NB4 (cell line): ENCODE measurements at places on chromosomes 7 and 10.

- peak; percentile 51 for DNase-seq
These were observed 101.6 kb downstream of the NPSR1 start for GRCh38 chr7:34759477-34760125.

GRCh38 chr7:140247559-140247958, 70.8 kb upstream of the KDM7A start:
- DNase-seq: no peak

- DNase-seq: no peak
These were observed 8.5 kb upstream of the PRSS1 start for GRCh38 chr7:142740786-142741185.

DNA sequence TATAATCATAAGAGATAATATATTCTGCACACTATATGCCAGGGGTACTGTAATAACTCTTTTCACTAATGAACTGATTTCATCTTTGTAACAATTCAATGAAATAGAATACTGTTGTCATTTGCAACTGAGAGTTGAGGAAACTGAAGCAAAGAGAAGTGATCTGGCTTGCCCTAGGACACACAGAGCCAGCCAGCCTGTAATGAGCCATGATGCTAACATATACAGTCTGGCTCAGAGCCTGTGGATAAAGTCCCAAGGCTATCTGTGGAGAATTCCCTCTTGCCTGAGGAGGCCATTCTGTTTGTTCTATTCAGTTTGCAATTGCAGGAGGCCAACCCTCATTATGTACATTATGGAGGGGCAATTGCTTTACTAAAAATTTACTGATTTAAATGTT, 241.3 kb downstream of the CXCL12 start:
- no peak for DNase-seq

DNA sequence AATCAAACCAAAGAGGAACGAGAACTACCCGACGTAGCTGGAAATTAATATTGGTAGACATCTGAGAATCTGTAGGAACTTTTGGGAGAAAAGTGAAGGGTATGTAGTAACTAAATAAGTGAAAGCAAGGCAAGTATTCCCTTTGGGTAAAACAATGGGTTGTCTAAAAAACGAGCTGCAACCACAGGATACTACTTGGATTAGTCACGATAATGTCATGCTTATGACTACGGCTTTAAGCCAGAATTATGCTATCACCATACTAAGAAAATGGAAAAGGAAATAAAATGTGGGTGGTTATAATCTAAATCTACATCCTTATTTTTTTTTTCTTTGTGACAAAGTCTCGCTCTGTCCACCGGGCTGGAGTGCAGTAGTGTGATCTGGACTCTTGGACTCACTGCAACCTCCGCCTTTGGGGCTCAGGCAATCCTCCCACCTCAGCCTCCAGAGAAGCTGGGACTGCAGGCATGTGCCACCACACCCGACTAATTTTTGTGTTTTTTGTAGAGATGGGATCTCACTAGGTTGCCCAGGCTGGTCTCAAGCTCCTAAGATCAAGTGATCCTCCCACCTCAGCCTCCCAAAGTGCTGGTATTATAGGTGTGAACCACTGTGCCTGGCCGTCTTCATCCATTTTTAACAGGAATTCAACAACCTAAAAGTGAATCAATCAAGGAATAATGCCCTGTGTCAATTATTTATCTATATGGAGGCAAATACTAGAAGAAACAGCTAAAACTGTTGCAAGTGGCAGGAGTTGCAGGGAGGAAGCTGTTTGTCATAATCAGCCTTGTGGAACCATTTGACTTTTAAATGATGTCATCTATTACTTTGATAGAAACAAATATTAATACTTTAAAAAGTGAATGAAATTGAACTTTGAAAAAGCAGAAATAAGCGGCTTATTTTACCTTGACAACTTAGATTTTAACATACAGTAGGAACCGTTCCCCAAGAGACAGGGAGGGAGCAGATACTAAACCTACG, 189.3 kb downstream of the PRPF18 start:
- DNase-seq: no peak

GRCh38 chr7:26199301-26200037, 1.1 kb downstream of the HNRNPA2B1 start:
- peak; percentile 80 for DNase-seq

DNA sequence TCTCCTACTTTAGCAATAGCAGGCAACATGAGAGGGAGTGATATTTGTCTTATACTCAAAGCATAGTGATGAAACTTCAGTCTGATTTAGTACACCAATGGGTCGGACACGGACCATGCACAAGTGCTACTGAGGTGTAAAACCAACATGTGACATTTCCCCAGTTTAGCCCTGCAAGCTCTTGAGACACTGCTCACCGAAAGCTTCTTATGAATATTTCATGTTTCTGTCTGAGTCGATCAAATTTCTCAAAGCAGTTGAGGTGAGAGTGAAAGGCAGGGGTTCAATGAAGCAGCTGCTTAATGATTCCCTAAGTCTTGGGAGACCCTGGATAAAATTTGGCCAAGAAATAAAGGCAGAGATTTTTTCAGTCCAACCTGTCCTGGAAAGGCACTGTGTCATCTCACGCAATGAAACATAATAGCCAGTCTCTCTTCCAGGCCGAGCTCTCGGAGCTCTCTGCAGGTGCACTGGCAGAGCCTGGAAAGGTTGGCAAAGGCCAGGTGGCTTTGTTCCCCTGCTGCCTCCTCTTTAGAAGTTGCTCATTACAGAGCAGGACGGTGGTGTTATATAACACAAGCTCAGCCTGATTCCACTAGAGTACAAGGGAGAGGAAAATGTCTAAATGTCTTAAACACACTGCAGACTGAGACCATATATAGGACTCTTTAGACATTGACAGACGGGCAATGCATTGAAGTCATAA, 33.9 kb upstream of the XPNPEP1 start:
- no peak for DNase-seq

- DNase-seq: no peak
These were observed 166.2 kb downstream of the RAPGEF5 start for GRCh38 chr7:22190736-22191135.

DNA sequence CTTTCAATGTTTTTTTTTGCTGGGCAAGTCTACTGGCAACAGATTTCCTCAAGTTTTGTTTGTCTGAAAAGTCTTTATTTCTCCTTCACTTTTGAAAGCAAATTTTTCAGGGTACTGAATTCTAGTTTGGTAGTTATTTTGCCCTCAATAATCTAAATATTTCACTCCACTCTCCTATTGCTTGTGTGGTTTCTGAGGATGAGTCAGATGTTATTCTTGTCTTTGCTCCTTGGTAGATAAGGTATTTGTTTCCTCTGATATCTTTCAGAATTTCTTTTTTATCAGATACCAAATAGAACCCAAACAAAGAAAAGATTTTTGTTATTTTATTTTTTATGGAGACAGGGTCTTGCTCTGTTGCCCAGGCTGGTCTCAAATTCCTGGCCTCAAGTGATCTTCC, 99.2 kb upstream of the MALRD1 start:
- DNase-seq: no peak

- no peak for DNase-seq
These were observed 31.9 kb upstream of the SAMD8 start for GRCh38 chr10:75079436-75080083.

DNA sequence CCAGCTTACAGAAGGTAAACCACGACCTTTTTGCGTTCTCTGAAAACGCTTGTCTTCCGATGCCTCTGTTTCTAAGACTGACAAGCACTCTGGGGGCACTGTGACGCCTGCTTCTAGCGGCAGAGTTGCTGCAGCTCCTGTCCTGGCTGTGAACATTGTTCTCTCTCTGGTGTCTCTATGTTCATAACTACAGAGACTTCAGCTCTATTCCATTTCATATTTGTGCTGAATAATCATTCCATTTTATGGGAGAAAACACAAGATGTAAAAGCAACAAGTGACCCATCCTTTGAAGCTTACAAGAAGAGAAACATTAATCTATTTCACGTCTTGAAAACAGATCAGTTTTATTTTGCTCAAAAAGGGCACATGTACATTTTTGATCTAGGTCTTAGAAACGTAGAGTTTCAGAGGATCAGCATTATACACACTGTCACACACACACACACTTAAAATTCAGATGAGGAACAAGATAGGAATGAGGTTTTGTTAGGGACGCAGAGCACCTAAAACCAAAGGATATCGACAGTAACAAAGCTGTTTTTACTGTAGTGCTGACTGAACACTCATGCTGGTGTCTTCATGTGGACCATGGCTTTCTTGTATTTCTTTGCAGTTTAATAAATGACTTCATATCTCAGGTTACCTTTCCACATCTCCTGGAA, 3.0 kb downstream of the IKZF1 start:
- DNase-seq: peak; percentile 88

- DNase-seq: no peak
These were observed 8.1 kb downstream of the ZNF746 start for GRCh38 chr7:149489391-149490024.
